Esophagus muscularis mucosa (tissue), 4 donors: ENCODE measurements at places on chromosomes 12 and 14. TPM values are rescaled to one million over a fixed set of nuclear protein-coding genes. Genes with fewer than 3 reads are reported as not detected.

DNA sequence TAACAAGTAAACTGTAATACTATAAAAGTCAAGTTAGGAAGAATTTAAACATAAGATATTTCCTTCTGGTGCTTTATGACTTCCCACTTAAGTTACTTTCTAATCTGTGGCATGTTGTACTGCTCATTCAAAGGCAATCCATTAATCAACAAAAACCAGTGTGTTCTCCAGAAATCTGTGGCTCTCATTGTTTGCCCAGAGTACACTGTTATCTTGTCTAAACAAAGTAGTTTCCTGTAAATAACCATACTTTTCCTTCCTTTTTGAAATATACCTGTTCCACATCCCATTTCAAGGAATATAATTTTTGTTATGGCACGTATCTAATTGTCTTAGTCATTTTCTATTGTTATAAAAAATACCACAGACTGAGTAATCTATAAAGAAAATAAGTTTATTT lies 184.1 kb downstream of the CCER1 start:
- DNase-seq, result no peak

- no peak for DNase-seq
Measured at GRCh38 chr12:113077859-113078255, 21.3 kb downstream of the DTX1 start.

GRCh38 chr12:121789800-121790728 lies 3.4 kb downstream of the RHOF start:
- DNase-seq, result no peak

DNA sequence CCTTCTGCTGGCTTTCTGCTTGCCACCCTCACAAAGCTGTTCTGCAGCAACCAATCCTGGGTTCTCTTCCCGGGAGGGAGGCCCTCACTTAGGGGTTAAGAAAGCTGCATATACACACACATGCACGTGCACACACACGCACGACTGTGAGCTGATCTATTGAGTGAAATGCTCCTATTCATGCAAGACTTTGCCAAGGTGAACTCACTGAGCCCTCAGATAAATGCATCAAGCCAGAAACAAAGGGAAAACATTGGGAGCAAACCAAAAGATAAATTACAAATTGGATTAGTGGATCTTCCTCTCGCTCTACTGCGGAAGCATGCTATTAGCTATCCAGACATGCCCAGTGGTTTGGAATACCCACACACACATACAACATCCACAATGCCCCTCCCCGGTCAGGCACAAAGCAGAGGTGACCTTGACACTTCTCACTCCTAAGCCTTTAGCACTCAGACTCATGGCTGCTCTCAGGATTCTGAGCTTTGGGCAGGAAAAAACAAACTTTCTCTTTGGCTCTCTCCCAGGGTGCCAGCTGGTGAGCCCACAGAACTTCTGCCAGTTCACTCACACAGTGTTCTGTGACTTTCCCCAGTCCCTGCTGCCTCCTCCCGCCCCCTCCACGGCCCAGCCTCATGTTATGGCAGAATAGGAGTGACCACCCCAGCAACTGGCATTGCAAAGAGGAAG lies 320.0 kb downstream of the DPF3 start:
- DNase-seq, result no peak

- DNase-seq, result no peak
Measured at GRCh38 chr12:77032406-77032805, 33.0 kb downstream of the E2F7 start.

- DNase-seq, result no peak
Measured at GRCh38 chr12:8032242-8033152, at the start of gene FOXJ2. Gene FOXJ2, plus strand, starts transcription at chr12:8032716. Its CDS starts 7,117 bp downstream, at chr12:8039833.

DNA sequence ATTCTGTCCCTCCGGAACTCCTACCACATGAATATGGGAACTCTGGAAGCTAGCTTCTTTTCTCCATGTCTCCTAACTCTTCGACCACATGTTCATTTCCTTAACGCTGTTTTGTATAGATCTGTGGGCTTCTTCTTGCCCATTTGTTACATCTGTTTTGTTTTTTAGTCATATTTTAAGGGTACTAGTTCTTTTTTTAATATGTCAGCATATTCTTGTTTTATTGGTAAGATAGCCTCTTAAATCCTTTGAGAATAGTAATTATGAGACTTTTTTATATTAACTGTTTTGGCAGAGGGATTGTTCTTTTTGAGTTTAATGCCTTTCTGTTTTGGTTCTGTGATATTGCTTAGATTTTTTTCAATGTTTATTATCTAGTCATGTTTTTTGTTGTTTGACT lies 70.5 kb downstream of the VRK1 start:
- no peak for DNase-seq

- DNase-seq, result no peak
Measured at GRCh38 chr14:61813096-61813606, 50.9 kb downstream of the SNAPC1 start.

DNA sequence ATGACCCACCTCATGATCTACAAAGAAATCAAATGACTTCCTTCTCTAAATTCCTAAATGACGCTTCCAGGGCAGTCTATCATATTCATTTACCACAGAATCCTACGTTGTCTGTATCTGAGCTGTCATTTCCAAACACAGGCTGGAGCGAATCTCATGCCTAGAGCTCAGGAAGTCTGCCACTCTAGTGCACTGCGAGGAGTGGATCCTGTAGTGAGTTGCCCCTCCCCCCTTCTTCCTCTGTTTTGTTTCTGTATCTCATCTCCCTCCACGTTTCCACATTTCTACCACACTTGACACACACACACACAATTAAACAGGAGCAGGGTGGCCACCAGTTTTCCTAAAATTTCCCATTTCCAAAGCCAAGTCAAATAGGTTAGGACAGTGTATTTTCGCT lies 415.4 kb upstream of the PRICKLE1 start:
- no peak for DNase-seq

DNA sequence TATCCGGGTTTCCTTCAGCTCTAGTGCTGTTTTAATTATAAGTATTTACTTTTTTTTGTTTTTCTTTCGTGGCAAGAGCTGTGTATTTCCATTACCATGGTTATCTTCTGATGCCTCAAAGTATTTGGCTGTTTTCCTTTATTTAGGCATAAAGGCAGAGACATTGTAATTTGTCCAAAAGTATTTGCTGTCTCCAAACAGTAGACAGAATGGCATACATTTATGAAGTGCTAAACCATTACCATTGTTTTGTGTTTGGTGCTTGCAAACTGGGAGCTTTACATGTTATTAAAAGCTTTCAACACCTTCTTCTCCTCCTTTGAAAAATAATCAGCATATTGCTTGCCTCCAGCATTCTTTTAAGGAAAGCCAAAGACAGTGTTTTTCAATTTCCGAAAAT lies 46.3 kb downstream of the FLRT2 start:
- DNase-seq, result no peak

DNA sequence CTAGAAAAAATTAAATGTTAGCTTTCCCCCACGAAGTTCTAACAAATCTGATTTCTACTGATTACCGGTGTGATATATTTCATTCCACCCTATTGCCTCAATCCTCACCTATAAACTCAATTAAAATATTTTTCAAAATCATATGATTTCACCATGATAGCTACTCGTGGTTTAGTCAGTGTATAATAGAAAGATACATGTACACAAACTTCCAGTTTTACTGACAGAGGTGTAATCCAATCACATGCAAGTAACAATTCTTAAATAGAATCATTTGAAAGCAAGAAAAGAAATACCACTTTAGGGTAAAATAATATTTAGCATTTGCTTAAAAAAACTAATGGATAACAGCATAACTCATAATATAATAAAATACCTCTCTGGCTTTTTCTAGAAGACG lies 55.0 kb upstream of the C12orf50 start:
- no peak for DNase-seq

- no peak for DNase-seq
Measured at GRCh38 chr14:44945264-44945663, 16.5 kb downstream of the KLHL28 start.

TSPAN19 gene
- not detected for total RNA-seq

IFNG-AS1 gene
- not detected for total RNA-seq

OR2AP1 gene
- not detected for total RNA-seq
